ENCODE measurements at places on chromosomes 12 and 14.

DNA sequence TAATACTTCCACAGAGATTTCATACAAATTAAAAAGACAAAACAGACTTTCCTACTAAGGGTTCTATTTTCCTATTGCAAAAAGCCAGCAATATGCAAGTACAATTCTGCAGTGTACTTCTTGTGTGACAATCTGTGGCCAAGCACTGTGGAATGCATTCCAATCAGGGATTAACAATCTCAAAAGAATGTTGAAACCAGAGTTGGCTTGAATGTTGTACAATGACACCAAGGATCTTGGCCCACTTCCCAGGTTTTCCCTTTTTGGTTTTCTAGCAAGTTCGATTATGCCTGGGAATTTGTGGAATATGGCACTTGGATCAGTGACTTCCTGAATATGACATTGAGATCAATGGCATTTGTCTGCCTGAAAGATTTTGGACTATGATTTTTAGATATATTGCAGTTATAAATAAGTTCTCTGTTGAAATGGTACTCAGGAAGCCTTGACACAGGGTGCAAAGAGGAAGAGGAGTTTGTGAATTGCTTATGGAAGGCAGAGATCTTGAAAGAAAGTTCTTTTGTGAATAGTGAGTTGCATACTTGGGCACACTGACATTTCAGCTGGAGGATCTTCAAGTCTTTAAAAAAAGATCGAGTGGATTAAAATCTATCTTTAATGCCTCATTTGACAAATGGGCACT is 81.4 kb upstream of the FERMT2 start:
- DNase-seq = peak; percentile 94

DNA sequence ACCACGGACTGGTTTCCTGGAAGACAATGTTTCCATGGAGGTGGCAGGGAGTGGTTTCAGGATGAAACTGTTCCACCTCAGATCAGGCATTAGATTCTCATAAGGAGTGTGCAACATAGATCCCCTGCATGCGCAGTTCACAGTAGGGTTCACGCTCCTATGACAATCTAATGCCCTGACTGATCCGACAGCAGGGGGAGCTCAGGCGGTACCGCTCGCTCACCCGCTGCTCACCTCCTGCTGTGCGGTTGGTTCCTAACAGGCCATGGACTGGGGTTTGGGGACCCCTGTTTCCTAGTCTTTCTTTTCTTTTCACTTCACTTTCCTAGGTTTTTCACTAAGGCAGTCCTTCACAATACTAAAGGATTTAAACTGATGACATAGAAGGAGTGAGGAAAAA is 39.6 kb downstream of the GUCY2C start:
- no peak for DNase-seq

- DNase-seq = peak; percentile 25
These were observed 4.6 kb downstream of the SALL2 start for GRCh38 chr14:21521501-21521900.

GRCh38 chr12:132953163-132953425 is 3.0 kb downstream of the ZNF605 start:
- no peak for DNase-seq

GRCh38 chr14:54769951-54770863 is 132.4 kb downstream of the GCH1 start:
- no peak for DNase-seq

Measured in astrocyte of the hippocampus (primary cell).